ENCODE measurements at places on chromosomes 4 and X. TPM values are rescaled to one million over a fixed set of nuclear protein-coding genes. Genes with fewer than 3 reads are reported as not detected.

The PDGFC gene
- total RNA-seq: 50.8 TPM

The SMPX gene
- not detected for total RNA-seq

The NXF2 gene
- not detected for total RNA-seq

The LRIT3 gene
- under 0.01 TPM for total RNA-seq

The DCAF4L1 gene
- total RNA-seq: not detected

The GLUD2 gene
- 2.9 TPM for total RNA-seq

The GATA1 gene
- not detected for total RNA-seq

The TMEM271 gene
- not detected for total RNA-seq

Data from hair follicle dermal papilla cell (primary cell).